Astrocyte (in vitro differentiated cells and primary cell): ENCODE measurements at places on chromosomes 3 and 15.

- DNase-seq: peak; percentile 97
Observed at GRCh38 chr3:24220859-24221657, 273.6 kb downstream of the THRB start.

- no peak for DNase-seq
Observed at GRCh38 chr3:9716801-9717555, 13.3 kb downstream of the CPNE9 start.

DNA sequence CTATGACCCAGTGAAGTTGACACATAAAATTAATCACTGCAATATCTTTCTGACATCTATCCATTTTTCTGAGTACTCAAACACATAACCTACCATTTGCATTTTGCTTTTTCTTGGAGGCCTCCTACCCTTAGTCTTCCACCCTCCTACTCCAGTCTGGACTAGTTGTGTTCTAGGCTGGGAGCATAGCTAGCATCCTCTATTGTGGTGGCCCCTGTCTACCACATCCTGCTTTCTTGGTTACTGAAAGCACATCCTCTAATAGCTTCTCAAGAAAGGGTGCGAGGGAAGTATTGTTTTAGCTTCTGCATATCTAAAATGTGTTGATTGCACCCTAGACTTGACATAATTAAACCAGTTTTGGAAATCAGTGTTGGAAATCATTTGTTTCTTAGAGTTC lies 176.5 kb downstream of the THSD4 start:
- no peak for DNase-seq

DNA sequence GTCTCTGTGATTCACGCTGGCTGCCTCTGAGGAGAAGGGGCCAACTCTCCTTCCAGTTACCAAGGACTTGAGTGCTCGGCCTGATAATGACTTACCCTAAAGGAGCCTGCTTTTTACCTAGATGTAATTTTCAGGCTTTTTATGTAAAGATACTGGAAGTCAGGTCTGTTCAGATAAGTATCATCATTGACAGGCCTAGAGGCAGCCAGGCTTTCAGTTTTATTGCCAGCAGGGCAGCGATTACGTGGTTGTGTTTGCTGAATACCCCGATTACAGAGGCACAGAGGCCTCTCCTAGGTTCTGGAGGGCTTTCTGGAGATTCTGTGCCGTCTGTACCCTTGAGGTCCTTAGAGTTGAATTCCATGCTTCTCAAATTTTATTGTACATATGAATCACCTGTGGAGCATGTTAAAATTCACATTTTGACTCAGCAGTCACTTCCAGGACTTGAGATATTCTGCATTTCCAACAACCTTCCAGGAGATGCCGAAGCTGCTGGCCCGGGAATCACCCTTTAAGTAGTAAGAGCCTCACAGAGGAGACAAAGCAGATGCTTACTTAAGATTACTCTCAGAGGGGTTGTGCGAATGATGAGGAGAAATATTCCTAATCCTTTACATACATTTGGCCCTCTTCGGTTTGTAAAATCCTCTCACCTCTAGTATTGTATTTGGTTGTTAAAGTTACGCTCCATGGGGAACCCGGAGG lies 160.1 kb upstream of the BHLHE40 start:
- DNase-seq: no peak

DNA sequence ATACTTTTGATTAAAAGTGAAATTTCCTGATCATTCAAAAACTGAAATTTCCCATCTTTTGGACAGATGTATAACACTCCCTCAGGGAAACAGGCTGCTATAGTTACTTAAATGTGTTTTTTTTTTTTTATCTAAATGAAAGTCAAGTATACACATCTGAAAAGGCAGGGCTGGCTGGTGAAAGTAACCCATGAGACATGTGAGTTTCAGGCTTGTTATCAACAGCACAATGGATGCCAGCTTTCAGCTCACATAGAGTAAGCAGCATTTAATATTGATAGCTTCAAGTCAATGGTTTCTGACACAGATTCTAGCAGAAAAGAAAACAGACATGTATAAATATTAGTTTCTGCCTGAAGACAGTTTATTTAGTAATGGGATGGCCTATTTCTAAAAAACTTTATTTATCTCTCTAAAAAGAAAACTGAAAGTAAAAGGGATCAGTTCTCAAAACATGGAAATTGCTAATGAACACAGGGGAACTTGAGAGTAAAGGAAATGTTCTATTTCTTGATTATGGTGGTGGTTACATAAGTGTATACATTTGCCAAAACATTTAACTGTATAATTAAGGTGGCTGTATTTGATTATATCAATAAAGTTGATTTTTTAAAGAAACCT lies 89.7 kb upstream of the CMC1 start:
- DNase-seq: no peak

DNA sequence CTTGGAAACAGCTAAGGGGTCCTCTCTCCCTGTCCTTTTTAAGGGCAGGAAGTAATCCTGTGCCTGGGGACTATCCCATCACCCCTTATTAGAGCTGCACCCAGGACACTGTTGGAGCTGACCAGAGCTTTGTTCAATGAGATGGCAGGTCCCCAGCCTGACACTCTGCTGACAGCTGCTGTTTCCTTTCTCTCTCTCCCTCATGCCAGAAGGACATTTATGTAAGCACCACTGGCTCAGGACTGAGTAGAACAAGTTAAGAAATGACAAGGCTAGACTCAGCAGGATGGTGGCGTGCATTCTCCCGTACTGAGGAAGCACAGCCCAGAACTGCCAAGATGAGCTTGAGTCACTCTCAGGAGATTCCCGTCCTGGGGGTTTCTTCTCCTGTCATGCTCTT lies 17.3 kb downstream of the GJD2 start:
- DNase-seq: no peak

DNA sequence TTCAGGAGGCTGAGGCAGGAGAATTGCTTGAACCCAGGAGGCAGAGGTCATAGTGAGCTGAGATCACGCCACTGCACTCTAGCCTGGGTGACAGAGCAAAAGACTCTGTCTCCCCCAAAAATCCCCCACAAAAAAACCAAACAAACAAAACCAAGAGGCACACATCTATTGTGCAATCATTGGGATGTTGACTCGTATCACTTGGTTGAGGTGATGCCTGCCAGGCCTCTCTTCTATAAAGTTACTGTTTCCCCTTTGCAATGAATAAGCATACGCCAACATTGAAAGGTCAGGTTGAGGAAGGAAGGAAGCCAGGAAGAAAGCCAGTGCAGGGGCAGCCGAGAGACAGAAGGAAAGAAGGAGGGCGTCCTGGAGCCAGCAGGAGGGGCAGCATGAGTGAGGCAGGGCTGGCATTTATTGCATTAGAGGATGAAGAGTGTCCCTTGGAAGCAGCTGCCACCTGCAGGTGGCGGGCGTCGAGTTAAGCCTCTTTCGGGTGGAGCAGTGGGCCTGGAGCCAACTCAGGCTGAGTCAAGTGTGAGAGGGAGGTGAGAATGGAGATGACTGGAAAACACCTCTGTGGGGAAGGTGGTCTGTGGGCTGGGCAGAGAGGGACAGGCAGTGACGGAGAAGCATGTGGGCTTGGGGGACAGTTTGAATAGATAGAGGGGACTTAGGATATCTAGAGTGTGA lies 8.3 kb upstream of the CSPG4 start:
- DNase-seq: peak; percentile 43

DNA sequence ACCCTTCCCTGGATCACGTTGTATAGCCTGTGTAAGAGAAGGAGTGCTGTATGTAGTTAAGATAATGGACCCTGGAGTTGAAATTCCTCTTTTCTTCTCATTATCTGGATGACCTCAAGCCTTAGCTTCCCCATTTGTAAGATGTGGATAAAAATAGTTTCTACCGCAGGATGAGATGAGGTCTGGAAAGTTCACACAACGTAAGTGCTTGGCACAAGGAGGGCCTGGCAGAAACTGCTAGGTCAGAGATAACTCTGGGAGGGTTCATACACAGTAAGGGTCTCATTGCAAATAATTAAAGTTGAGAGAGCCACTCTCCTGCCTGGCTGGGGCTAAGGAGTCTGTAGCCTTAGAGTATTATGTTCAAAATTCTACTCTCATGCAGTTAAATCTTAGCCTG lies 214.4 kb downstream of the LRTM1 start:
- no peak for DNase-seq

- peak; percentile 80 for DNase-seq
Observed at GRCh38 chr3:169323578-169324451, 339.7 kb downstream of the MECOM start.

GRCh38 chr3:12175137-12175593 lies 16.5 kb upstream of the TIMP4 start:
- DNase-seq: peak; percentile 68
